Lower lobe of right lung (tissue), 2 donors: ENCODE measurements at places on chromosomes 11 and 22.
A peak's percentile ranks its signal among the peaks of the same experiment; 100 is the strongest.

DNA sequence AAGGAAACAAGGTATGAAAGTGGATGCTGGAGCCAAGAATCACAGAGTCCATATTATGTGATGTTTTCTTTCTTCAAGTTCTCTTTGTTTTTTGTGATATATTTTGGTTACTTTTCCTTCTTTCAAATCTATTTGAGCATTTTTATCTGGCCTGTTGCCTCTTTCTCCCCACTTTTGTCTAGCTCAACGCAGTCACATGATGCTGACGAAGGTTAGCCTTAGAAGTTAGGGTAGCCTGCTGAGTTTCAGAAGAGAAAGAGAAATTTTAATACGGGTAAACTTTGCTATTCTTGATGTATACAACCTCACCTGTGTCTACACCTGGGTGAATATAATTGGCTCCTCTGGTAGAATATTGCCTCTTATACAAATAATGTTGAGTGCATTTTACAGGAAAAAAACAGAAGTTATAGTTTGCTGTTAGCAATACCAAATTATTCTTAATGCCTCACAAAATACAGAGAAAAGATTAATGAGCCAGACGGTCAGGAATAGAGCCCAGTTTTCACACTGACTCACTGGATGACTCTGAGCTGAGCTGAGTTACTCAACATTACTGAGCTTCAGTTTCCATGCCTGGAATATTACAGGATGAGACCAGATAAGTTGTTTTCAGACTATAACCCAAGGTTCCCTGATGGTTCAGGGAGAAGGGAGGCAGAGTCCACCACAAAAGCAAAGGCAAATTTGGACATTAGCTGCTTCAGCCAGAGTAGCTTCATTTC, 161.6 kb upstream of the BDNF start:
- no peak for DNase-seq

DNA sequence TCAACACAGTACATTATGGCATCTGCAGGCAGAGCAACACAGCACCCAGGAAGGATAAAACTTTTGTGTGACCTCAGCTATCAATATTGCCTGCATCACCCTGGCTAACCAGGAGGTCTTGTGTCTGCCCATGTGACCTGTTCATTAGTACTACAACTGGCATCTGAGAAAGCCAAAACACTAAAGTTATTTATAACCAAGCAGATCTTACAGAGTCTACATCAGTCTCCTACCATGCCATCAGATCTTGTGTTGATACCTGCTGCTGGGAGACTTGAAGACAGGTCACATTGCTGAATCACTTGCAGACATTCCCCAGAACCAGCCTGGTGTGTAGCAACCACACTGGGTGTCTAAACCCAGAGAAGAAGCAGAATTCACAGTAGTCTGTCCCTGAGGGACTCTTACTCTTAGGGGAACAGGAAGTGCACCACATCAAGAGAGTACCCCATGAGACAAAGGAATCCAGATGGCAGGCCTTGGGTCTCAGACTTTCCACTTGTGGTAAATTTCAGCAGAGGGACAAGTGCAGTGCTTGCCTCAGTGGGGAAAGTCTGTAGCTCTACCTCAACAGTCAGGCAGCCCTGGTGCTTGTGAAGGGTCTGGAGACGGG, 7.0 kb downstream of the OR9G1 start:
- DNase-seq, result no peak

DNA sequence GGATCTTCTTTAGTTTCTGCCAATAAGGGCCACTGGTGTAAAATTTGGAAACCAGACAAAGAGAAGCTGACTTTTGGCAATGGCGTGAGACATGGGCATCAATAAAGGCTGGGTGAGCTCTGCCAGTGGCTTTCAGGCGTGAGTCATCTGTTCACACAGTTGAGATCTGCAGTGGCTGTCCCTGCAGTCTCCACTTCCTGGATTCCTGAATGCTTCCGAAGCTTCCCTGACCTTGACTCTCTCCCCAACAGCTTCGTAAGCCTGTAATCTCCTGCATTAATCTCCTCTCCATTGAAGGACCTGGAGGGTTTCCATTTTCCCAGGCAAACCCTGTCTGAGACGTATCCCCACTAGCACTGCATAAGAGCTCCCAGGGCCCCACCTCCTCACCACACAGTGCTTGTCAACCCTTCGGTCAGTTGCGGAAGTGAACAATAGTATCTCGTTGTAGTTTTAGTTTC, 574.7 kb downstream of the TBC1D22A start:
- no peak for DNase-seq

GRCh38 chr11:95507794-95508193, 276.8 kb upstream of the SESN3 start:
- DNase-seq, result no peak

DNA sequence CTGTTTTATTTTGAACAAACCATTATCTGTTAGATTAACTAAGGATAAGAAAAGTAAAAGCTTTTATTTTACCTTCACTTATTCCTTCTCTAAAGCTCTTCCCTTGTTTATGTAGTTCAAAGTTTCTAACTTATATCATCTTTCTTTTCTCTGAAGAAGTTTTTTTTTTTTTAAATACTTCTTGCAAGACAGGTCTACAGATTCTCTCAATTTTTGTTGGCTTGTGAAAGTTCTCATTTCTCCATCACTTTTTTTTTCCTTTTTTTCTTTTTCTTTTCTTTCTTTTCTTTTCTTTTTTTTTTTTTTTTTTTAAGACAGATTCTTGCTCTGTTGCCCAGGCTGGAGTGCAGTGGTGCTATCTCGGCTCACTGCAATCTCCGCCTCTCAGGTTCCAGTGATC, 4.7 kb upstream of the TREH start:
- DNase-seq, result no peak

DNA sequence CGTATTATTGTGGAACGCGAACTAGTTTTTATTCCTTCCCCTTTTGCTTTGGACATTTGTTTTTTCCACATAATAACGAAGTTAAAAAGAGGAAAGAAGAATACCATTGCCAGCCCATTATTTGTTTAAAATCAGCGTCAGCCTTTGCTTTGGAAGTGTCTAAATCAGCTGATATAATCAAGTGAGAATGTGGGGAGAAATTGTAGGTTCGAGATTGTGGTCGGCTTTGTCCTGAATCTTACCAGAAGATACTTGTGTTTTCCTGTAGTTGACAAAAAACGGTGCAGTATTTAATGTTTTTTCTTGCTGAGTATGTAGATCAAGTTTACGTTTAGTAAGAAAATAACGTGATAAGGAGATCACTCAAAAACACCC, 935 bp downstream of the ZNF143 start:
- no peak for DNase-seq

- DNase-seq, result no peak
Measured at GRCh38 chr11:82845356-82846353, 54.6 kb downstream of the PRCP start.

GRCh38 chr11:45688472-45689033, 23.1 kb upstream of the CHST1 start:
- no peak for DNase-seq

- no peak for DNase-seq
Measured at GRCh38 chr22:49710746-49711145, 116.9 kb downstream of the BRD1 start.

DNA sequence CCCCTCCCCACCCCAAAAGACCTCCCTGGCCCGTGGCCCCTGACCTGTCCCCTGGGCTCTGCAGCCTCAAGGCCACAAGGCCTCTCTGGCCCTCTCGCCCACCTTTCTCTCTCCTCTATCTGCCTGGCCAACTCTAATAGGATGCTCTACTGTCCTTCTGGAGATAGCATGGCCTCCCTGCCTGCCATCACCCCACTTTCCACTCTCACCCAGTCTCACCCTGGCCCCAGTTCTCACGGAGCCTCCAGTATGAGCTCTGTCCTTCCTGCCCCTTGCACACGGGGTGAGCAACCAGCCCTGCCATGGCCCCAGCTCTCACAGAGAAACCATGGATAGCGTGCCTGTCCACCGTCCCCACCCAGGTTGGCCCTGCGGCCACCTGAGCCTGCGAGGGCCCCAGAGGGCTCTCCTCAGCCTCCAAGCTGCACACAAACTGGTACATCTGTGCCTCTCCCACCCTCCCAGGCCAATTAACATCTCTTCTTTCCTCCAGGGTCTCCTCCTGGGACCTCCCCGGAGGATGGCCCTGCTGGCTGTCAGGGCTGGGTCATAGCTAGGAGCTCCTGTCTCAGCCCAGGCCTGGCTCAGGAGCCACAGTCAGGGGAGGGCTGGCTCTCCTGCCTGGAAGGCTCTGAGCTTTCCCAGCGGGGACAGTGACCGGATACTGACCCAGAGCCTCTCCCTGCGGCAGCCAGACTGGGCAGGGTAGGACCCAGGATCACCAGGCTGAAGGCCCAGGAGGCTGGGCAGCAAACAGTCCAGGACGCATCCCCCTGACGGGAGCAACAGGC, 22.3 kb downstream of the RTN4R start:
- no peak for DNase-seq

DNA sequence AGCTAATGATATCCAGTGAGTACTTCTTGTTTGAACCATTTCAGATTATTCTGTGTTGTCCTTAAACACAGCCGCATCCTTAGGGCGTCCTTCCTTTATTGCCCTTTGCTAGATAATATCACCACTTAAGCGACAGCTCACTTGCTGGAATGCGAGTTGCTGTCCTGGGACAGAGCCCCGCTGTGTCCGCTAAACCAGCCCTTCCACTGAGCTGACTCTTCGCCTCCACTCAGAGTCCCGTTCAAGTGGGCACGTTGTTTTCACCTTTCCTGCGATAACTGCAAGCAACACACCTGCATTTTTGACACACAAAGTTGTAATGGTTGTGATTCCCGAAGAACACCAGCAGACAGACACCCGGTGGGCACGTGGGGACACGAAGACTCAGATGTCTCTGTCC, 140.0 kb downstream of the TBC1D22A start:
- DNase-seq, result no peak

GRCh38 chr11:79461144-79461543, 20.3 kb upstream of the TENM4 start:
- no peak for DNase-seq

DNA sequence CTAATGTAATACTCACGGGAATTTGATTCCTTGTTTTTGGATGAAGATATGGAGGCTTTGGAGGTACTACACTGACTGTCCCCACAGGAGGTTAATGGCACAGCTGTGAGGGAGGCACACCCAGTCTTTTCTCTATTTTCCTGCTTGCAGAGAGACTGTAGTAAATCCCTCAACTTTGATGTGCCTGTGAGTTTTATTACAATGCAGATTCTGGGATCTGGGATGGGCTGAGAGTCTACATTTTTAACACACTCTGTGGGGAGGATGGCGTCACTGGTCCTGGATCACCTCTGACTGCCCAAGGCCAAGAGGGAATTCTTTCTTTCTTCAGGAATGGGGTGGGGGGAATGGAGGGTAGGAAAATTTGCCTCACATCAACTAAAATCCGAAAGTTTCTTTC, 80.2 kb upstream of the NTM start:
- no peak for DNase-seq

GRCh38 chr11:9738707-9739106, 74.8 kb downstream of the SWAP70 start:
- DNase-seq, result no peak

- DNase-seq, result peak; percentile 14
Measured at GRCh38 chr11:69455969-69456368, 25.5 kb upstream of the LINC01488 start.

DNA sequence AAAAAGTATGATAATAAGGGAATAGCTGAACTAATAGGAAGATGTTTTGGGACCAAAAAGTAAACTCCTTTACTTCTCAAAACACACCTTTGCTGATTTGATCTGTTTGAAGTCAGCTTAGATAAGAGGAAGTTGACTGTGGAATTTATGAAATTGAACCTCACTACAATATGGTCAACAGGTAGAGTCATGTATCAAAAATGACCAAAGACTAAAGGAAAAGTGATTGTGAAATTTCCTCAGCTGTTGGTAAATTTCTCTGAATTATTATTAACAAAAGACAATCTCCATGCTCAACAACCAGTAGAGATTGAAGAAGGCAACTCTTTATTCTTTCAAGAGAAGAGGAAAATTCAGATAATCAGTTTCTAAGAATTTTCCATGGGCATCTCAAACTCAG, 826.5 kb downstream of the KCNA4 start:
- DNase-seq, result no peak

- no peak for DNase-seq
Measured at GRCh38 chr11:10426475-10426874, 28.6 kb upstream of the AMPD3 start.

GRCh38 chr11:15114501-15115475, at the start of gene INSC:
TSS of gene INSC (plus strand) at chr11:15114923. CDS start at chr11:15149175, 34,252 bp downstream.
- DNase-seq, result no peak

DNA sequence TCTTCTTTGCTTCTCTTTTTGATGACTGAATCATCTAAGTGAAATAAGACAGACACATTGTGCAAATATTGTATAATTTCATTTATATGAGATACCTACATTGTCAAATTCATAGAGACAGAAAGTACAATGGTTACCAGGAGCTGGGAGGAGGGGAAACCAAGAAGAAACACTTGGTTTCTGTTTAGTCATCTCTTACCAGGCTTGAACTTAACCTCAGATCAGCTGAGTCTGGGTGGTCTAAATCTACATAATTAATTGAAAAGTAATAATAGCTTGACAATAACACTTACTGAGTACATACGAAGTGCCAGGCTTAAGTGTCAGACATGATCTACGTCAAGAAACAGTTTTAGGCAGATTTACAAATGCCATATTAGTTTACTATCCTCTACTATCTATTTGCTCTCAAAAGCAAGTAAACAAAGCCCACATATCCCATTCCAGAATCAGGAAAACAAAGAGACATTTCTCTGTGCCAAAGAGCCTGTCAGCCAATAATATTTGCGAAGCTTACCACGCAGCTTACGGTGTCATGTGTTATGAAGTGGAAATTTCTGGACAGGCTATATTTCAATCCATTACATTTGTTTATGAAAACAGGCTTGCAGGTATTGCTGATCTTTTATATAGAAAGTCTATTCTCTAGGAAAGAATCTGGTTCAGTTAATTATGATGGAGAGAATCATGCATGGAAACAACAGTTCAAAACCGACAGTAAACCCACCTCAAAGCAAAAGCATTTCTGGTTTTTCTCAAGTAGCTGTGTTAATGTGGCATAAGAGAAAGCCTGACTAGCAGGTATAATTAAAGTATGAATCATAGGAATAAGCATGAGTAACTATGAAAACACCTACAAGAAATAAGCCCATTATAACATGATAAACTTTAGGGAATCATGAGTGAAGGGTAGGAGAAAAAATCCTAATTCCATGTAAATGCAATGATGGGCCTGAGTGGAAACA, 2.7 kb upstream of the ARHGAP42 start:
- no peak for DNase-seq

- no peak for DNase-seq
Measured at GRCh38 chr11:75563978-75564552, 2.0 kb downstream of the SERPINH1 start.

GRCh38 chr11:72738199-72739141, 13.7 kb downstream of the ARAP1 start:
- DNase-seq, result peak; percentile 88
